ENCODE measurements at places on chromosomes 4 and X. TPM values are rescaled to one million over a fixed set of nuclear protein-coding genes. Genes with fewer than 3 reads are reported as not detected.

GRCh38 chr4:80138551-80139538 lies 58.5 kb upstream of the PRDM8 start:
- H3K27me3 ChIP-seq, result no peaks in the 10 kb centered on the region
- no peaks in the 10 kb centered on the region for H3K36me3 ChIP-seq
- no peak for DNase-seq
- no peaks in the 10 kb centered on the region for H3K4me1 ChIP-seq

DNA sequence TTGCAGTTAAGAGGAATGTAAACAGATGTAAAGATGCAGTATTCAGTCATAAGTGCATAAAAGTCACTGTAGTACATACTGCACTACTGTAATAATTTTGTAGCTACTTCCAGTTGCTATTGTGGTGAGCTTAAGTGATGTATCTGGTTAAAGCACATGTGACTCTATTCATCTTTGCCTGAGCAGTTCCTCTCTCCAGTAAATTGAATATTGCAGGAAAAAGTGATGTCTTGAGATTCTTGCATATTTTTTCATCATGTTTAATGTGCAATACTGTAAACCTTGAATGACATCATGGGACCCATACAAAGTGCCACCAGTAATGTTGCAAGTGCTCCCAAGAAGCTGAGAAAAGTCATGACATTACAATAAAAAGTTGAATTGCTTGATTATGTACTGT lies 9.6 kb downstream of the UBA6 start:
- H3K36me3 ChIP-seq, result peaks cover 27% of the 10 kb centered on the region
- no peaks in the 10 kb centered on the region for H3K27me3 ChIP-seq
- no peaks in the 10 kb centered on the region for H3K4me1 ChIP-seq
- DNase-seq, result no peak
- H3K4me3 ChIP-seq, result no peak overlapping the region

MAGEC2 gene
- total RNA-seq, result not detected

DEFB131A gene
- total RNA-seq, result not detected

Measured in Peyer's patch (tissue), 4 donors.